K562 (cell line): ENCODE measurements at places on chromosomes 1 and 21. TPM values are rescaled to one million over a fixed set of nuclear protein-coding genes. Genes with fewer than 3 reads are reported as not detected.

C1orf116 gene
- total RNA-seq = 2.6 and 2.7 TPM in 2 replicates

DPT gene
- not detected in 2 replicates for total RNA-seq

BARHL2 gene
- total RNA-seq = 0.11 TPM in 2 replicates

S100A3 gene
- total RNA-seq = 0.34 TPM in 1 of 2 replicates, not detected in the other

CLIC6 gene
- not detected in 2 replicates for total RNA-seq

SMPDL3B gene
- total RNA-seq = 0.74 and 0.98 TPM in 2 replicates

GSTM5 gene
- not detected in 2 replicates for total RNA-seq

PER3 gene
- 15.7 and 16.8 TPM in 2 replicates for total RNA-seq

FCGR2B gene
- total RNA-seq = 2.4 and 3.1 TPM in 2 replicates

SLFNL1 gene
- total RNA-seq = 0.07 TPM in 1 of 2 replicates, not detected in the other

STUM gene
- total RNA-seq = not detected in 2 replicates

LEMD1 gene
- 0.47 and 0.60 TPM in 2 replicates for total RNA-seq

PTPRC gene
- total RNA-seq = 62.9 and 67.6 TPM in 2 replicates

CELA3A gene
- total RNA-seq = 5.4 and 5.7 TPM in 2 replicates

TMEM59 gene
- total RNA-seq = 163 and 186 TPM in 2 replicates

CRYBG2 gene
- total RNA-seq = 8.5 and 8.8 TPM in 2 replicates

PPM1J gene
- total RNA-seq = 5.1 and 7.1 TPM in 2 replicates

VCAM1 gene
- total RNA-seq = 0.09 and 0.13 TPM in 2 replicates

MSTO1 gene
- 67.6 and 71.1 TPM in 2 replicates for total RNA-seq

NBPF6 gene
- total RNA-seq = 6.1 and 6.5 TPM in 2 replicates

HMGCS2 gene
- total RNA-seq = 0.13 and 0.18 TPM in 2 replicates

KCNT2 gene
- 0.33 and 0.49 TPM in 2 replicates for total RNA-seq

NHLH1 gene
- total RNA-seq = 0.78 and 0.84 TPM in 2 replicates

AMY1B gene
- not detected in 2 replicates for total RNA-seq

MANEAL gene
- total RNA-seq = 2.0 and 2.2 TPM in 2 replicates

PLK3 gene
- total RNA-seq = 17.9 and 19.3 TPM in 2 replicates

RGL1 gene
- total RNA-seq = 0.07 TPM in 2 replicates

LIPI gene
- total RNA-seq = not detected in 2 replicates

EPHA2 gene
- total RNA-seq = 0.36 and 0.40 TPM in 2 replicates

LAD1 gene
- total RNA-seq = 0.25 and 0.31 TPM in 2 replicates

PCAT6 gene
- total RNA-seq = 2.4 and 2.5 TPM in 2 replicates

MAP10 gene
- total RNA-seq = 0.69 and 0.83 TPM in 2 replicates

DUSP23 gene
- 27.7 and 31.6 TPM in 2 replicates for total RNA-seq

COP1 gene
- 53.8 and 58.6 TPM in 2 replicates for total RNA-seq

SLC25A44 gene
- total RNA-seq = 12.7 and 16.2 TPM in 2 replicates

HRNR gene
- total RNA-seq = not detected in 2 replicates

PADI2 gene
- 0.11 and 0.13 TPM in 2 replicates for total RNA-seq

LZIC gene
- total RNA-seq = 46.7 and 51.4 TPM in 2 replicates

GPR25 gene
- not detected in 2 replicates for total RNA-seq

CFHR3 gene
- 0.16 and 0.47 TPM in 2 replicates for total RNA-seq
